ENCODE measurements at places on chromosomes 12 and 14.
A peak's percentile ranks its signal among the peaks of the same experiment; 100 is the strongest.

GRCh38 chr12:132730353-132730752 lies 19.7 kb downstream of the PGAM5 start:
- DNase-seq = no peak

DNA sequence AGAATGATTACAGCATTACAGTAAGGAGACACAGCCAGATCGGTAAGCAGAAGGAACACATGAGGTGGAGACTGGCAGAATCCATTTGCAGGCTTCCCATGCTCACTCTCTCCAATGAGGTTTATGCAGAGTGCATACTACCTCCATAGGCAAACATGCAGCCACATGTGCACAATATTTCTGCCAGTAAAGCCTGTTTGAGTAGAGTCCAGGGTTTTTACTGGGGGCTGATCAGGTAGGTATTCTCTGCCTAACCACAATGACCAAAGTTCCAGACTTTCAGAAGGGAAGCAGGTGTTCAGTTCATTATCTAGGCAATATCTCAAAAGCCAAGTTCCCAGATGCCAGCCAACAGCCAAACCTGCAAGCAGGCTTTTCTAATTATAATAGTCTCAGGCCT lies 31.1 kb downstream of the INTS13 start:
- no peak for DNase-seq

GRCh38 chr14:51453869-51454268 lies 197.8 kb upstream of the FRMD6 start:
- DNase-seq = no peak

DNA sequence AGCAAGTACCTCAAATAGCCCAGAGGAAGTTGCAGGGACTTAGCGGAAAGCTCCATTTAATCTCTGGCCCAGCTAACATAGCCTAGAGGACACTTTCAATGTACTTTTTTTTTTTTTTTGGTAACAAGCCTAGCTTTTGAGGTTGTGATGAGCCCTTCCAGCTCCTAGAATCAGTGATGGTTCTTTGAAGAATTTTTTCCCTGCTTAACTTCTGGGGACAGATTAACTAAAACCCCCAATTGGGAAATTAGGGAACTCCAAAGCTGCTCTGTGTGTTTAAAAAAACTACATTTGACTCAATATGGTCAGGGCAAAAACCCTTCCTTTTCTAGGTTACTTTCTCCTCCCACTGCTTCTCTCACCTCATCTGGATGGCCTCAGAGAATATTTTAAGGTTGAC lies 23.9 kb upstream of the ITGA5 start:
- DNase-seq = no peak

GRCh38 chr12:65594409-65594808 lies 229.9 kb upstream of the HMGA2 start:
- DNase-seq = no peak

GRCh38 chr12:108854451-108855283 lies 2.7 kb downstream of the SSH1 start:
- no peak for DNase-seq

- DNase-seq = no peak
These were observed 81.9 kb upstream of the ATF7IP start for GRCh38 chr12:14283489-14284144.

DNA sequence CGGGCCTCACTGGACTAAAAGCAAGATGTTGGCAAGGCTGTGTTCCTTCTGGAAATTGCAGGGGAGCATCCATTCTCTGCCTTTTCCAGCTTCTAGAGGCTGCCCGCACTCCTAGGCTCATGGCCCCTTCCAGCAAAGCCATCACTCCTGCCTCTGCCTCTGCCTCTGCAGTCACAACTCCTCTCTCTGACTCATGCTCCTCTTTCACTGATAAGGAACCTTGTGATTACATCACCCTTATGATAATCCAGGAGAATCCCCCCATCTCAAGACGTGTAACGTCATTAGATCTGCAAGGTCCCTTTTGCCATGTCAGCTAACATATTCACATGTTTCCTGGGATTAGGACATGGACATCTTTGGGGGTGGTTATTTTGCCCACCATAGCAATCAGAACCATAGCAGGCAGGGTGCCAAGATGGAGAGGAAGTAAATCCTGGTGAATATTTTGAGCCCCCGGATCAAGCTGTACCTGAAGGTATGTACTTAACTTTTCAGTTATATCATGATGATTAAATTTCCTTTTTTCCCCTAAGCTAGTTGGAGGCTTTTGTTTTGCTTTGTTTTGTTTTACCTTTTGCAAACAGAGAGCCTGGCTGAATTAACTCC lies 123.6 kb downstream of the SCARB1 start:
- DNase-seq = no peak

- DNase-seq = no peak
These were observed 43.4 kb upstream of the SPTLC2 start for GRCh38 chr14:77659831-77660230.

GRCh38 chr14:94288610-94289465 lies 4.2 kb downstream of the SERPINA10 start:
- no peak for DNase-seq

- no peak for DNase-seq
These were observed 69.0 kb downstream of the WSCD2 start for GRCh38 chr12:108198043-108198442.

DNA sequence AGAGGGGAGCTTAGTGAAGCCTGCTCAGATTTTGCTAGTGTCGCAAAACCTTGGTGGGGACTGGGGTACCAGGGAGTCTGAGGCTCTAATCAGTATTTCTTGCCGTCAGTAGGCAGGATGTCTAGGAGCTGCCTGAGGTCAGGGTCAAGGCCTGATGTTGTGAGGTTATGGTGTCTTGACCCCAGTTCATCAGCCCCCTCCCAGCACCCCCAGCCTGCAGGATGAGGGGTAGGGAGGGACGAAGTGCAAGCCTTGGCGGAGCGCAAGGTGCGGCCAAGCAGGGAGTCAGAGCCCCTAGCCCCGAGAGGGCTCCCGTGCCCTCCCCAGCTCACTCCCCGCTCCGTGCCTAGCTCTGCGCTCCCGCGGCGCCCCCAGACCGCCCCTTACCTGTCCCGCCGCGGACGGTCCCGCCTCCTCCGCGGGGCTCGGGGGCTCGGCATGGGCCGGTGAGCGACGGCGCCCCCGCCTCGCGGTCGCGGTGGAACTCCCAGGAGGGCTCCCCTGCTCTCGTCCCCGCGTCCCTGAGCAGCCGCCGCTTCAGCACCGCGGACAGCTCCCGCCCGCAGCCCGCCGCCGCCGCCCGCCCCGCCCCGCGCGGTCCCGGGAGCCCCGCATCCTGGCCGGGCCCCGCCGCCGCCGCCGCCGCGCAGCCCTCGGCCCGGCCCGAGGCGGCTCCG lies 347 bp downstream of the SYNDIG1L start:
- DNase-seq = peak; percentile 54

DNA sequence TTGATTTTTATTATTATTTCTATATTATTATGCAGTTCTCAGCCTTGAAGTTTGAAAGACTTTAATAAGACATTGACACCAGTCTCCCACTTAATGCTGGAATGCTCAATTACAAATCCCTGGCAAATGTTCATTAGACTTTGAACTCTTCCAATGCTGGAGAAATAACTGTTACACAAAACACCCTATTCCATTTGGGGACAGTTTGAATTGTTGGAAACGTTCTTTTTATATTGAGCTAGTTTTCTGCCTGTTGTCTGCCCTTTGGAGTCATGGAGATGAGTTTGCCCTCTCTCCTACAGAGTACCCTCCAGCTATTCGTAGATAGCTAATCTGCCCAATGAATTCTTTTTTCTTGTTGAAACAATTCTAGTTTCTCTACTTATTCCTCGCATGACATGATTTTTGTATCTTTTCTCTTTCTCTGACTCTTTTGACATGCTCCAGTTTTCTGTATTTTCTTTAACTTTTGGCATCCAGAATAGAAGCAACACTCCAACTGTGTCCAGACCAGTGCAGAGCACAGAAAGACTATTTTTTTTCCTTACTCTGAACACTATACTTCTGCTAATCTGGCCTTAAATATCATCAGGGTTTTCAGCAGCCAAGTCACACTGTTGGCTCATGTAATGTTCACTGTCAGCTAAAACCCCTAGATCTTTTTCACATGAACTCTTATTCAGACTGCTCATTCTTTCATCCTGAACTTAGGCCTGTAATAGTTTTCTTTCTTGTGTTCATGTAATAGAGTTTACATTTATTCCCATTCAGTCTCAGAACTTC lies 379.3 kb downstream of the RAD51B start:
- no peak for DNase-seq

Measured in T-helper 9 cell (primary cell).